ENCODE measurements at places on chromosomes 1 and 21.

DNA sequence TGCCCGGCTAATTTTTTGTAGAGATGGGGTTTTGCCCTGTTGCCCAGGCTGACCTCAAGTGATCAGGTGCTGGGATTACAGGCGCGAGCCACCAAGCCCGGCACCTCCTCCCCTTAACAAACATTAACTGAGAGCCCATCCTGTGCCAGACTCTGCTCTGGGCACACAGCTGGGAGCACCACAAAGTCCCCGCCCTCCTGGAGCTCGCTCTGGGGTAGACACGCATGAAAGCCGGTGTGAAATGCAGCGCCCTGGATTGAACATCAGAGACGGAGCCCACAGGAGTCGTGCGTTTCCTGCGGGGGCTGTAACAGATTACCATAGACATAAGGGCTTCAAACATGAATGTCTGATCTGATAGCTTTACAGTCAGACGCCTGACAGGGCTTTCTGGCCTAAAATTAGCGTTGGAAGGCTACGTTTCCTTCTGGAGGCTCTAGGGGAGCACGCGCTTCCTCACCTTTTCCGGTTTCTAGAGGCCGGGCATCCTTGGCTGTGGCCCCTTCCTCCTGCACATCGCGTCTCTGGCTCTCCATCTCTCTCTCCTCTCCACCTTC, 14.3 kb downstream of the SLC27A3 start:
- peak; percentile 14 for DNase-seq
- no peaks in the 10 kb centered on the region for H3K27me3 ChIP-seq
- no peak overlapping the region for H3K4me3 ChIP-seq
- no peak overlapping the region for H3K27ac ChIP-seq
- peaks cover 9% of the 10 kb centered on the region for H3K4me1 ChIP-seq
- H3K36me3 ChIP-seq: no peaks in the 10 kb centered on the region

GRCh38 chr1:100443811-100444571, 91.7 kb downstream of the CDC14A start:
- H3K4me1 ChIP-seq: peaks cover 61% of the 10 kb centered on the region
- H3K36me3 ChIP-seq: peaks cover 31% of the 10 kb centered on the region
- DNase-seq: no peak
- no peaks in the 10 kb centered on the region for H3K27me3 ChIP-seq
- H3K4me3 ChIP-seq: peak overlapping the region; percentile 16

DNA sequence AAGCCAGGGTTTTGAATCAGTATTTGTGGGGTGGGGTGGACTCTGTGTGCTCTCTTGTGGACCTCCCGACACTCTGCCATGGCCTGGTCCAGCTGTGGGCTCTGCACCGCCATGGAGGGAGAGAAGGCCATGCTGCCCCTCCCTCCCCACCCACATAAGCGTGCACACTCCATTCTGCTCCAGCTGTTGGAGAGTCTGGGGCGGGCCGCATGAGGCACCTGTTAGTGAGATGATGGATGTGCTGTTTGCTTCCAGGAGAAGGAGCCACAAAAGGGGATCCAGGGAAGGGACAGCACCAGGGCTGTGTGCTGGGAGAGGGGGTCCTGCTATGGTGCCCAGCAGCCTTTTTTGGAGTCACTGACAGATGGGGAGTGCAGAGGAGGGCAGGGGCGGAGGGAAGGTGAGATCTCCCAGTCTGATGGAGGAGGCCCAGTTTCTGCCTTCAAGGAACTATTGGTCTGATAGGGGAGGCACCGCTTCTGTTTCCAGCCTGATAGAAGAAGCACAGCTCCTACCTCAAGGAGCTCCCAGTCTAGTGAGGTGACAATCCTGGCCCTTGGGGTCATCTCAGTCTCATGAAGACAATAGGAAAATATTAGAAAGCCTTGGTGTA, 101.5 kb downstream of the ACTL8 start:
- H3K27me3 ChIP-seq: no peaks in the 10 kb centered on the region
- no peaks in the 10 kb centered on the region for H3K36me3 ChIP-seq
- DNase-seq: no peak
- no peak overlapping the region for H3K27ac ChIP-seq
- H3K4me3 ChIP-seq: no peak overlapping the region
- no peaks in the 10 kb centered on the region for H3K4me1 ChIP-seq

DNA sequence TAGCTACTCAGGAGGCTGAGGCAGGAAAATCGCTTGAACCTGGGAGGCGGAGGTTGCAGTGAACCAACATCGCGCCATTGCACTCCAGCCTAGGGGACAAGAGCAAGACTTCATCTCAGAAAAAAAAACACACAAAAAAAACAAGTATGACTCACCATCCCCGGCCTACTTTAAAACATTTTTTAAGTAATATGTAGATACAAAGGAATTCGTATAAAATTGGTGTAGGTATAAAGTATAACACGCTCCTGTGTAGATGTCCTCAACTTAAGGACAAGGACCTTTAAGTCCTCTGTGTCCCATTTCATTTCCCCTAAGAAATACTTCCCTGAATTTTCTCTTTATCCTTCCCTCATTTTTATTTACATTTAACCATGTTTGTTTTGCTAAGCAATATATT, 73.4 kb upstream of the PKN2 start:
- no peak overlapping the region for H3K4me3 ChIP-seq
- no peak overlapping the region for H3K27ac ChIP-seq
- no peaks in the 10 kb centered on the region for H3K27me3 ChIP-seq
- H3K36me3 ChIP-seq: no peaks in the 10 kb centered on the region

DNA sequence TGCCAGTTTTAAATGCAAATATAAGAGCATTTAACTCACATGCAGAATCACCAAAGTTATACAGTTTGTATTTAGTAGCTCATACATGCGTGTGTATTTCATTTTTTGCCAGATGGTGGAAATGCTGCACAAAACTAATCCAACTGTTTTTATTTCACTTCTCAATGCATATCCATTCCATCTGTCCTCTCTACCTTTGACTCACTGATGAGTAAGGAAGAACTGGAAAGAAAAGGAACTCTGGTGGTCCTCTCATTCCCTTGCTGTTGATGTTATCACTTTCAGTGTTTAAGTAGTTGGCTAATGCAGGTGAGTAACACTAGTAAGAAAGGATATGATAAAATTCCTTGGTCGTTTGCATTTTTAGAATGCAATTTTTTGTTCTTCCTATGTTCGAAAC, 5.7 kb upstream of the SLC1A7 start:
- no peaks in the 10 kb centered on the region for H3K36me3 ChIP-seq
- H3K27me3 ChIP-seq: no peaks in the 10 kb centered on the region
- no peak for DNase-seq
- H3K27ac ChIP-seq: no peak overlapping the region
- no peak overlapping the region for H3K4me3 ChIP-seq

GRCh38 chr1:32005522-32005921, 8.1 kb upstream of the KHDRBS1 start:
- no peaks in the 10 kb centered on the region for H3K27me3 ChIP-seq
- no peak for DNase-seq
- H3K4me1 ChIP-seq: peaks cover 8% of the 10 kb centered on the region
- no peak overlapping the region for H3K27ac ChIP-seq

DNA sequence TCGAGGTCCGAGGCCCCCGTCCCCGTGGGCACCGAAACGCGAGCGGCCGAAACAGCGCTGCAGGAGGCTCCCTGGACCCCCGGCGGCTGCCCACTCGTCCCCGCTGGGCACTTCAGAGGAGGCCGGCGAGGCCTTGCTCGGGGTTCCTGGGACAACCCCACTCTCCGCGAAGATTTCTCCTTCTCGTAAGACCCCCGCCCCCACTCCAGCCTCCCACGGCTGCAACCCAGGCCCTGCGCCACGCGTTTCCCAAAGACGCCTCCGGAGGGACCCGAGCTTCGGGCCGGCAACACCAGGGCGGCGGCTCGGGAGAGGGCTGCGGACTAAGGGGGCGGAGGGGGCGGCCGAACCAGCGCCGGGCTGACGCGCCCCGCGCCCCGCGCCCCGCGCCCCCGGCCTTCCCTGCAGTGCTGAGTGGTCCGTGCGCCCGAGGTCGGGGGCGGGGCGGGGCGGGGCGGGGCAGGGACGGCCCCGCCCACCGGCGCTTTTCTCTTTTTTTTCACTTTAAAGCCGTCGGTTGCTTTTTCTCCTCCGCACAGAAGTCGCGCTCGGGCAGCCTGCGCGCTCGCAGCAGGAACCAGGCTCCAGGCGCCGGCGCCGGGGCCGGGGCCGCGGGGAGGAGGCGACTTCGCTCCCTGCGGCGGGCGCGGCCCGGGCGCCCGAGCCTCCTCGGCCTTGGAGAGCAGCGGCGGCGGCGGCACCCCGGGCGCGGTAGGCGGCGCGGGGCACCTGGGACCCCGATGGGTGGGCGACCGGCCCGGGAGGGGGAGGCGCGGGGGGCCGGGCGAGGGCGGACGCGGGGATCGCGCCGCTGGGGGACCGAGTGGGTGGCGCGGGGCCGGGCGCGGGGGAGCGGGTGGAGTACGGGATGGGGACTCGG, at the start of gene SPSB1:
Gene SPSB1, plus strand, starts transcription at position 534 of the 880 bp plus-strand sequence. CDS start 62,998 bp downstream, outside the sequence.
- DNase-seq: peak; percentile 54
- peak within 1 kb of the TSS; percentile 77 for H3K4me3 ChIP-seq
- H3K27me3 ChIP-seq: no peaks in the 10 kb centered on the region
- H3K36me3 ChIP-seq: no peaks in the 10 kb centered on the region

- peaks cover 78% of the 10 kb centered on the region for H3K36me3 ChIP-seq
- no peaks in the 10 kb centered on the region for H3K4me1 ChIP-seq
- no peaks in the 10 kb centered on the region for H3K27me3 ChIP-seq
- DNase-seq: no peak
These were observed 46.8 kb downstream of the PKNOX1 start for GRCh38 chr21:43021191-43021590.

DNA sequence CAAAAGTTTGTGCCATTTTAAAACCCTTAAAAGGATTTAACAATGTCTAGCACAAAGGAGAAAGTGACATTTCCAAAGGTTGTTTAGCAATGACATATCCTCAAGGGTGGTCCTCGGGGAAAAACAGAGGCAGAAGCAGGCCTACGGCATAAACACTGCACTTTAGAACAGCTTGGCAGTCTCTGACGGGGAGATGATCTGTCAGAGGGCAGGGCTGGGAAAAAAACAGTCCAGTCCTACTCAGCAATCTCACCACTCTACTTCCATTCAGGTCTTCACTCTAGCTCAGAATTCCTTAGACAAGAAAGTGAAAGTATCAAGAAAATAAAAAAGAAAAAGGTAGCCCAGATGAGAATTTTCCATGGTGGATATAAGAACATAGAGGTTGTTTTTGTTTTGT, 4.1 kb downstream of the CRYZ start:
- no peak overlapping the region for H3K27ac ChIP-seq
- H3K4me1 ChIP-seq: peaks cover 16% of the 10 kb centered on the region
- peaks cover 9% of the 10 kb centered on the region for H3K36me3 ChIP-seq
- no peaks in the 10 kb centered on the region for H3K27me3 ChIP-seq
- no peak for DNase-seq

- no peaks in the 10 kb centered on the region for H3K27me3 ChIP-seq
- H3K36me3 ChIP-seq: no peaks in the 10 kb centered on the region
- no peak overlapping the region for H3K4me3 ChIP-seq
- H3K27ac ChIP-seq: no peak overlapping the region
- no peak for DNase-seq
- H3K4me1 ChIP-seq: no peaks in the 10 kb centered on the region
These were observed 102.2 kb downstream of the NTMT2 start for GRCh38 chr1:170247751-170248521.

DNA sequence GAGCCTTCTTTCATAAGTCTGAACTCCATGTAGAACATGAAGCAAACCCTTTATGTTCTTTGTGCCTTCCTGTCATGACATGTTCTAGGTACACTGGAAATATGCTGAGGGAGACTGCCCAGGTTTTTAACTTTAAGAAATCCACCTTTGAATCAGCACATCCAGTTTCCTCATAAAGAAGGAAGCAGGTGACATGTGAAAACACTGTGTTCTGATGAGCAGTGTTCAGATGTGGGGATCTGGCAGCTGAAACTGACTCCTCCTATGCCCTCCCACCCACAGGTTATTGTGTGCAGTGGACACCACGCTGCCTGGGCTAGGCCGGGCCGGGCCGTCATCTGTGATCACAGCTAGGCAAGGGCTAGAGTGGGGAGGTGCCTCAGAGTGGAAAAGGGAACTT, 51.1 kb downstream of the CNN3 start:
- H3K36me3 ChIP-seq: no peaks in the 10 kb centered on the region
- no peak overlapping the region for H3K27ac ChIP-seq
- no peak overlapping the region for H3K4me3 ChIP-seq
- H3K4me1 ChIP-seq: no peaks in the 10 kb centered on the region
- DNase-seq: no peak
- H3K27me3 ChIP-seq: no peaks in the 10 kb centered on the region

GRCh38 chr1:150127868-150128267, 21.8 kb upstream of the PLEKHO1 start:
- H3K27me3 ChIP-seq: no peaks in the 10 kb centered on the region
- H3K27ac ChIP-seq: no peak overlapping the region
- DNase-seq: no peak
- H3K4me3 ChIP-seq: no peak overlapping the region
- no peaks in the 10 kb centered on the region for H3K4me1 ChIP-seq
- peaks cover 3% of the 10 kb centered on the region for H3K36me3 ChIP-seq

DNA sequence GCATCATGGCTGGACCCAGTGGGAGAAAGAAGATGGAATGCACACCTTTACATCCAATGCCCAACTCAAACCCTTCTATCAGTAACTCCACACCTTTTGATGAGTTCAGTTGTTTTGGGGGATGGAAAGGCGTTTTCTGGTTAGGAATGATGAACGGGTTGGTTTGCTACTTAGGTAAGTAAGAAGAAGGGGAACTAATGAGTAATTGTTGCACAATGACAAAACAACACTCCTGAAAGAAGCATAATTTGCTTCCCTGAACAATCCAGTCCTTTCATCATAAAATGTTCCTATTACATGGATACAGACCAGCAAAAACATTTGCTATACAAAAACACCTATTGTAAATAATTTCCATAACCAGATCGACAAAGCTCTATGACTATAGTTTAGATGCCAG, 35.9 kb upstream of the NFIA start:
- DNase-seq: no peak
- H3K36me3 ChIP-seq: no peaks in the 10 kb centered on the region
- peaks cover 23% of the 10 kb centered on the region for H3K27me3 ChIP-seq
- H3K4me3 ChIP-seq: no peak overlapping the region
- peaks cover 23% of the 10 kb centered on the region for H3K4me1 ChIP-seq
- H3K27ac ChIP-seq: no peak overlapping the region

- H3K36me3 ChIP-seq: no peaks in the 10 kb centered on the region
- H3K27me3 ChIP-seq: no peaks in the 10 kb centered on the region
- no peak for DNase-seq
- no peaks in the 10 kb centered on the region for H3K4me1 ChIP-seq
These were observed 37.4 kb downstream of the GPR161 start for GRCh38 chr1:168099337-168099801.

- no peaks in the 10 kb centered on the region for H3K27me3 ChIP-seq
- peaks cover 10% of the 10 kb centered on the region for H3K4me1 ChIP-seq
- DNase-seq: no peak
- H3K27ac ChIP-seq: no peak overlapping the region
- H3K36me3 ChIP-seq: no peaks in the 10 kb centered on the region
These were observed 5.1 kb upstream of the FOXJ3 start for GRCh38 chr1:42340093-42340492.

DNA sequence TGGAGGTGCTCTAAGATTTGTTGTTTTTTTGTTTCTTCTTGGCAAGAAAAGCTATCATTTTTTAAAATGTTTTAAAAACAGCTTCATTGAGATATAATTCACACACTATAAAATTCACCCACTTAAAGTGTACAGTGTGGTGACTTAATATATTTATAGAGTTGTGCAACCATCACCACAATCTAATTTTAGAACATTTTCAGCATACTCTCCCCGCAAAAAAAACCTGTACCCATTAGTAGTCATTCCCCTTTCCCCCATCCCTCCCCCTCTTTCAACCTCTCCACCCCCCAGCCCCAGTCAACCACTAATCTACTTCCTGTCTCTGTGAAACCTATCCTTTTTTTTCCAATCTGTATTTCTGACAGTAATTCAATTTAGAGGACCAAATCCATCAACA, 30.6 kb downstream of the ZC3H11B start:
- no peaks in the 10 kb centered on the region for H3K27me3 ChIP-seq
- no peak for DNase-seq
- no peaks in the 10 kb centered on the region for H3K36me3 ChIP-seq
- no peak overlapping the region for H3K4me3 ChIP-seq
